Activated T-cell treated with anti-CD3 and anti-CD28 coated beads, Interleukin-2, amount 50 U/mL, for 1 hour (primary cell): ENCODE measurements at places on chromosomes 7 and 10.

GRCh38 chr7:131293018-131293417 is 34.7 kb upstream of the MKLN1 start:
- no peak for DNase-seq

- DNase-seq, result no peak
These were observed 298.3 kb upstream of the FZD8 start for GRCh38 chr10:35940141-35941041.

DNA sequence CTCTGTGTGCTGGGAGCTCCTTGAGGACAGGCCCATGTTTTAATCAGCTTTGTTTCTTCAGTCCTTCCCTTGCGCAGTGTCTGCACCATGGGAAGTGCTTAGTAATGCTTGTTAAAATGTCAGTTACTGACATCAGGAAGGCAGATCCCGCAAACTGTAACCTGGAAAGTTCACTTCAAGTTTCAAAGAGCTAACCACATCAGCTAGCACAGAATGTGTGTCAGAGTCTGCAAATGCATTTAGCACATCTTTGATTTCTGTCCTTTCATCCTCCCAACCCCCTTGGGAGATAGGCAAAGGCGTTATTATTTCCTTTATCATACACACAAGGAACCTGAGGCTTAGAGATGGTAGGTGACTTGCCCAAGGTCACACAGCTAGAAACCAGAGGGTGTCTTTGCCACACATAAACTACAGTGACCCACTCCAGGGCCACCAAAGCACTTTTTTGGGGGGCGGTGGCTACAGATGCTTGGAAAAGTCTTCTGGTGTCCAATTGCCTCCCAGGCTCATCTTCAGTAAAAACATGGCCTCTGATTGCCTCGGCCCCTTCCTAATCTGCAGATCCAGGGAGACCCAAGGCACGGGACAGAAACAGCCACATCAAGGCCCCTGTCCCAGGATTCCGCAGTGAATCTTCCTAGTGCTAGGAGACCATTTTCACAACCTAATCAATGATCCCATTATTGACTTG is 116.2 kb upstream of the GPR26 start:
- no peak for DNase-seq

DNA sequence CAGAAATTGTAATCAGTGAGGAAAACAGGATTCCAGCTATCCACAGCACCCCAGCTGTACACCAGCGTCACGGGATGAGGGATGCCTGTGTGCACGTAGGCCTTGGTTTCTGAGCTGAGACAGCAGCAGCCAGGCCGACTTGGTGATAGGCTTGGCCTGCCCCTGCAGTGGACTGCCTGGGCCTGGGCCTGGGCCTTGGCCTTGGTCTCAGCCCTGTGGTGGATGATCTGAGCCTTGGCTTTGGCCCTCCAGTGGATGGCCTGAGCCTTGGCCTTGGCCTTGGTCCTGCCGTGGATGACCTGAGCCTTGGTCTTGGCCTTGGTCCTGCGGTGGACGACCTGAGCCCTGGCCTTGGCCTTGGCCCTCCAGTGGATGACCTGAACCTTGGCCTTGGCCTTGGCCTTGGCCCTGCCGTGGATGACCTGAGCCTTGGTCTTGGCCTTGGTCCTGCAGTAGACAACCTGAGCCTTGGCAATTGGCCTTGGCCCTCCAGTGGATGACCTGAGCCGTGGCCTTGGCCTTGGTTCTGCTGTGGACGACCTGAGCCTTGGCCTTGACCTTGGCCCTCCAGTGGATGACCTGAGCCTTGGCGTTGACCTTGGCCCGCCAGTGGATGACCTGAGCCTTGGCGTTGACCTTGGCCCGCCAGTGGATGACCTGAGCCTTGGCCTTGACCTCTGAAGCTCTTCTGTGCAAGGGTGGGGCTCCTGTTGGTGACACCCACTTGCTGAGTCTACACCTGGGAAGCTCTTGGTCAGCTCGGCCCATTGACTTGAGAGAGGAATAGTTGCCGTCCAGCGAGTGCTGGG is 93.8 kb downstream of the CUX1 start:
- DNase-seq, result no peak

DNA sequence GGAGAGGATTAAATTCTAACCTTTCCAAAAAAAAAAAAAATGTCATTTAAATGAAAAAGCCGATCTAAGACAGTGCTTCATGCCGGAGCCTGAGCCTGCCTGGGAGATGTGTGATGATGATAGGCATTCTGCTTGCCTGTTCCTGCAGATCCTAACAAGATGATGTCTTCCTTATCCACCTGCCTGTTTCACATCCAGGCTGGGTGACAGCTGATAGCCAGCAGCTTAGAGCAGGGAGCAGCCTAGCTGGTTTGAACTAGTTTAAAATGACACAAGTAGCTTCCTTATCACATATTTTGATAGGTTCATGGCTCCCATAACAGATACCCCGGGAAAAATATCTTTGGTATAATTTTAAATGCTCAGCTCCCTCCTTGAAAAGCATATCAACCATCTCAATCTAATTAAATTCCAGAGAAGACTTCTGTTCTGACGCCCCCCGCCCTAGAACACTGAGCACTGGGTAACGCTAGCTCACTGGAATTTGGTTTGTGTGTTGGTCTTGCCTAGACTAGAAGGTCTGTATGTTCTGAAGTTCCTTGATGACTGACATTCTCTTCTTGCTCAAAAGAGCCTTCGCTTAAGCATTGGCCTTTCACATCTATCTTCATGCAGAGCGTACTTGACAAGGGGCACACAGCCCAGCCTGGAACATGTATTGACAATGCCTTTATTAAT is 96.9 kb upstream of the FGFR2 start:
- DNase-seq, result no peak

- DNase-seq, result no peak
These were observed 67.3 kb upstream of the KLF6 start for GRCh38 chr10:3852147-3852904.

DNA sequence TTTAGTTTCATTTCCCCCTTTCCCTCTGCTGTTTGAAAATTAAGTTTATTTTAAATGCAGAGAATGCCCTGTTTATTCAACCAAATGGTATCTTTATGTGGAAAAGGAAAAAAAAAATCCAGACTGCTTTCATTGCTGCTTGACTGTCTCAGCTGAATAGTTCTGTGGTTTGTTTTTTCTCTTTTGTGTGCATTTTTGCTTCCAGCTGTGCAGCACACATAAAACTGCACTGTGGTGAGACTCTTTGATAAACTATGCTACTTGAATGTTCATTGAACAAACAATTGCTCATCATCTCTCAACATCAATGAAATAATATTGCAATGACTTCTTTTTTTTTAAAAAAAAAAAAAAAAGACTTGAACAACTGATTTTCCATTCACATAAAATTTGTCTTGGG is 78.6 kb upstream of the GLI3 start:
- no peak for DNase-seq
